Esophagus muscularis mucosa (tissue), 4 donors: ENCODE measurements at places on chromosomes 2 and 18.

DNA sequence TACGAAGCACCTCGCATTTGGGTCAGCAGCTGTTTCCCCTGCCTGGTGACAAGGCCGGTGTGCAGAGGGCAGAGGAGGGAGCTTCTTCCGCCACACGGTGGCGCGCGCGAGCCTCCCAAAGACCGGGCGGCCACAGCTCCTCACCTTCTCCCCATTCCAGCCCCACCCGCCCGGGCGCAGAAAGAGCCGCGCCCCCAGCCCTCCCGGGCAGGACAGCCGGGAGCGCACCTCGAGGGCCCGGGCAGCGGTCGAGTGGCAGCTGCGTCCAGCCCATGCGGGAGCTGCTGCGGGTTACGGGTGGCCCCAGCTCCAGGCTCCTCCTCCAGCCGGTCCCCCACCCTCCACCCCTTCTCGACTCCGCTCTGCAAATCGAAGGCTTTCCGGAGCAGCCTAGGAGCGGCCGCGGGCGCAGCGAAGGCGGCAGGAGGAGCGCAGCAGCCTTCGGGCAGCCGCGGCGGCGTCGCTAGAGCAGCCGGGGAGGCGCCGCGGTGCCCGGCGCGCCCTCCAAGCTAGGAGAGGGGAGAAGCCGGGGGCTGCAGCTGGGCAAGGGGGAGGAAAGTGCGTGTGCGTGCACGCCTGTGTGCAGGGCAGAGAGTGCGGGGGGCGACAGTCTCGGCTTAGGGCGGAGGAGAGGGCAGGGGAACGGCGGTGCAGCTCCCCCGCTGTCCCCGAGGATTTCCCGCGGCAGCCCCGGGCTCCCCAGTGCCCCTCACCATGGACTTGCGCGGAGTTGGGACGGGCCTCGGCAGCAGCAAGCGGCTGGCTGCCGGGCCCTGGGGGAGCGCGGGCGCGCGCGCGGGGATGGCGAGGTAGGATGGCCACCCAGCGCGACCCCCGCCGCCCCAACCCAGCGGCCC lies at the start of gene CCDC85A:
TSS of gene CCDC85A (plus strand) at position 348 of the 857 bp plus-strand sequence. CDS start 635 bp downstream, outside the sequence.
- H3K27me3 ChIP-seq = peaks cover 16% of the 10 kb centered on the region
- DNase-seq = peak; percentile 95
- no peaks in the 10 kb centered on the region for H3K36me3 ChIP-seq

GRCh38 chr18:63788447-63789096 lies 13.4 kb downstream of the SERPINB7 start:
- DNase-seq = no peak
- no peaks in the 10 kb centered on the region for H3K27me3 ChIP-seq
- no peak overlapping the region for H3K4me3 ChIP-seq
- H3K27ac ChIP-seq = no peak overlapping the region
- no peaks in the 10 kb centered on the region for H3K36me3 ChIP-seq

DNA sequence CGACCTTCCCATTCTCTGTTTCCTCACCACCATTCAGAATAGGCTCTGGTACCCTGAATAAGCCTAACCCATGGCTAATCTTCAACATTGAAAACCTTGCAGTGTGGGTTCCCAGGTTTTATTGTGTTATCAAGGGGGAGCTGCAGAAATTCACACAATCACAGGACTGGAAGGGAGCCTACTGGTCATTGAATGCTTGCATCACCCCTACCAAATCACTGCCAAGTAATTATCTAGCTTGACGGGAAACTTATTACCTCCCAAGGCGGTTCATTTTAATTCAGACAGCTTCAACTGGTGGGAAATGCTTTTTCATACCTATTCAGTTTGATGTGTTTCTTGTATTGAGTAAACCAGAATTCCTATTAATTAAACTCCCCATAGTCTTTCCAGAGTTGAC lies 33.6 kb upstream of the EFEMP1 start:
- H3K36me3 ChIP-seq = no peaks in the 10 kb centered on the region
- H3K4me3 ChIP-seq = no peak overlapping the region
- no peak for DNase-seq
- no peak overlapping the region for H3K27ac ChIP-seq
- no peaks in the 10 kb centered on the region for H3K4me1 ChIP-seq
- peaks cover 3% of the 10 kb centered on the region for H3K27me3 ChIP-seq

DNA sequence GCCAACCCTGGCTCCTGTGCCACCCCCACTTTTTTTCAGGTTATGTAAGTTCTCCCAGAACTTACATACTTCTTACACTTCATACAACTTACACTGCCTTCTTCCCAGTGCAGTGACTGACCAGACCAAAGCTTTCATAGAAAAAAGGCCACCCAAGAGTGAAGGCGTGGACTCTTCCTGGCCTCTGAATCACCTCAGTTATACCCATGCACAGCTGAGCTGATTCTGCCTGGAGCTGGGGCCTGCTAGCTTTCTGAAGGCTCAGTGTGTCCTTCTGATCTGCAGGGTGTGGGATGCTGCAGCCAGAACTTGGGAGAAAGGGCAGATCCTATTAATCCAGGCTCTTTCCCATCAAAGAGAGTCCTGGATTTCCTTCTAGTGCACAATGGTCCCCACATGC lies 216.1 kb downstream of the TTC32 start:
- no peak overlapping the region for H3K27ac ChIP-seq
- H3K36me3 ChIP-seq = no peaks in the 10 kb centered on the region
- H3K4me1 ChIP-seq = peaks cover 19% of the 10 kb centered on the region

- H3K4me3 ChIP-seq = no peak overlapping the region
- H3K27ac ChIP-seq = no peak overlapping the region
- DNase-seq = no peak
- no peaks in the 10 kb centered on the region for H3K4me1 ChIP-seq
Measured at GRCh38 chr2:83578405-83578804, 880.7 kb downstream of the SUCLG1 start.

- DNase-seq = no peak
- no peak overlapping the region for H3K4me3 ChIP-seq
- no peak overlapping the region for H3K27ac ChIP-seq
- no peaks in the 10 kb centered on the region for H3K4me1 ChIP-seq
Measured at GRCh38 chr2:46445556-46445955, 33.8 kb upstream of the TMEM247 start.
